T-helper 1 cell (primary cell): ENCODE measurements at places on chromosomes 16 and 17.

GRCh38 chr17:80786470-80786869, 205.2 kb upstream of the CHMP6 start:
- DNase-seq, result no peak

- DNase-seq, result no peak
Measured at GRCh38 chr17:55931446-55931845, 180.6 kb downstream of the PCTP start.

GRCh38 chr16:85715169-85716021, 26.6 kb upstream of the GINS2 start:
- DNase-seq, result no peak

- DNase-seq, result no peak
Measured at GRCh38 chr17:81254955-81255717, 16.0 kb downstream of the NDUFAF8 start.

GRCh38 chr16:88703486-88704309, 2.5 kb downstream of the RNF166 start:
- peak; percentile 51 for DNase-seq

DNA sequence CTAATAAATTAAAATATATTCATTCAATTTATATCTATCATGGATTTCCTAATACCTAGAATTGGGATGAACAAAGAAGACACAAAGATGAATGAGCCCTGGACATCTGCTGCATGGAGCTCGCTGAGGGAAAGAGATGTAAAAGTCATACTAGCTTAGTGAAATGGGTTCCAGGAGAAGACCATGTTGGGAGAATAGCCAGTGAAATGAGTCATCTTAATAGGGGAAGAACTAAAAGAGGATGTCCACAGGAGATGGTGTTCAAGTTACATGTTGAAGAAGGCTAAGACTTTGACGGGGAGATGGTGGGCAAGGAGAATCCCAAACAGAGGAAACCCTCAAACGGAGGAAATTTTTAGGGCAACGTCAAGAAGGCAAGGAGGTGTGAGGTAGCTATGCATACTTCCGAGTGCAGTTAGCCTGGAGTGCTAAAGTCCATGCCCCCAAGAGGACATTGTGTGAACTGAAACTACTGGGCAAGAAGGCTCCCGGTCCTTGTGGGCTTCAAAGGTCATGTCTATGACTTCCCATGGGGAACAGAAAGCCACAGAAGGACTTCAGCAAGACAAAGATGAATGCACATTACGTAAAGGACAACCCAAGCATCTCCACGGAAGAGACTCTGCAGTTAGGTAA, 220.5 kb upstream of the CDH11 start:
- DNase-seq, result no peak

DNA sequence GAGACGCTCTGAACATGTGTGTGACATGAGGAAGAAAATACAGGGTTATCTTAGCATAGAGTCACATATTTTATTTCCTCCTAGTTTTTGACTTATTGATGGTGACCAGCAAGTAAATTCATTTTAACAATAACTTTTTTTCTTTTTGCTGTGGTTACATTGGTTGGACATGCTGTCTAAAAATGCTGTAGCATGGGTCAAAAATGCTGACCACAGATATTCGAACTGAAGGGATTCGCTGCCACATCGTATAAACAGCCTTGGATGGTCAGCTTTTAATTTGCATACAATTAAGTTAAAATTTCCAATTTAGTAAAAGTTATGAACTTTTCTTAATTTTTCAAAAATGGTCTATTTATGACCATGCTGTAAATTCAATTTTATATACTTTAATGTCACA, 30.5 kb downstream of the RPGRIP1L start:
- DNase-seq, result no peak

DNA sequence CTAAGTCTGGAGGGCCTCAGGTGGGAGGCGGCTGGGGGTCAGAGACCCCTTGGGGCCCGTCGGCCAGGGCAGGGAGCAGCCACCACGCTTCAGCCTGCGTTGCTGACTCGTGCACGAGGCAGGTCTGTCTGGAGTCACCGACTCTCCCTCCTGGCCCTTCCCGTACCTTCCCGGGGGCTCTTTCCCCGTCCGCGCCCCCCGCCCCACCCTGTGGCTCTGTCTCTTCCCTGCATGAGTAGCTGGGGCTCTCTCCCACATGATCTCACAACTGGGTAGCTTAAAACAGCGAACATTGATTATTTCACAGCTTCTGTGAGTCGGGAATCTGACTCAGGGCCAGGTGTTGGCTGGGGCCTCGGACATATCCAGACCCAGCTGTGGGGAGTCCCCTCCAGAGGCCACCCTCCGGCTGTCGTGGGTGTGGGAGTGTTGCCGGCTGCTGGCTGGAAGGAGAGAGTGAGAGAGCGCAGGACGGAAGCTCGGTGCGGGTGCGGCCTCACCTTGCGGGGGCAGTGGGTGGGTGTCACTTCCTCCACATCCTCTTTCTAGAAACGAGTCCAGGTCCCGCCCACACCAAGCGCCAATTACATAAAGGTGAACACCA, 17.3 kb downstream of the BAHCC1 start:
- no peak for DNase-seq

GRCh38 chr17:4518901-4519300, 20.2 kb downstream of the SPNS2 start:
- DNase-seq, result no peak

GRCh38 chr17:59234631-59235030, 14.3 kb downstream of the GDPD1 start:
- DNase-seq, result no peak

DNA sequence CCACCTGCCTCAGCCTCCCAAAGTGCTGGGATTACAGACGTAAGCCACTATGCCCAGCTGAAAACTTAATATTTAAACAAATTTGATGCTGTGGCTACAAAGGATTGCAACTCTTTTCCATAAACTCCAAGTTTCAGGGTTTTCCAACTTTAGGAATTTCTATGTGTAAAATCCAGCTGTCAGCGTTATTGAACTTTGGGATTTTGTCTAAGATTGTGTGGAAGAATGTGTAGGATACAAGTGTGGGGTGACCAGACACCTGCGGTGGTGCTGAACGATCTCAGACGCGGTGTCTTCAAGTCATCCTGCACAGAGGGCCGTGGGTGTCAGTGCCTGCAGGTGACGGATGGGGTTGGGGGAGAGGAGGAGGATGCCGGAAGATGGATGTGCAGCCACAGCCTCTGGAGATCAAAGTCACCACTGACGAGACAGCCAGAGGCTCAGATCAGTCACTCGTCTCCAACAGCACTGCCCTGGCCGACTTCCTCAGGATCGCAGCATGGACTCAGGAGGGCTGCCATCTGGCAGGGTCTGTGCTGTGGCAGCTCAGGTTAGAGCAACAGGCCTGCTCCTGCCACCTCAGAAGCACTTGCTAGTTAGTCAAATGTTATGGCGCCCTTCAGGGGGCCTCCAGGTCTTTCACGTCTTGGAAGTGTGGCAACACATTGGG, 13.0 kb downstream of the ACSF3 start:
- DNase-seq, result no peak

DNA sequence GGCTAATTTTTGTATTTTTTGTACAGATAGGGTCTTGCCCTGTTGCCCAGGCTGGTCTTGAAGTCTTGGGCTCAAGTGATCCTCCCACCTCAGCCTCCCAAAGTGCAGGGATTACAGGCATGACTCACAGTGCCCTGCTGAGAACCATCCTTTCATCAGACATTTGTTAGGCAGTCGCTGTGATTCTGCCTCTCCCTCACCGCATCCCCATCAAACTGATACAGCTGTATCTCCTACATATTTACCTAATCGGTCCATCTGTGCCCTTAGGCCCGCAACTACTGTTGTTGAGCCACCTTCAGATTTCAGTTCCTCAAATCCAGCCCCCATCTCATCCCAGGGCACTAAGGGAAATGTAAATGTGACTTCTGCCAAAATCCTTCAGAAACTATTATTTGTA, 2.0 kb upstream of the SLC43A2 start:
- no peak for DNase-seq

- DNase-seq, result no peak
Measured at GRCh38 chr16:17511340-17511739, 40.6 kb upstream of the XYLT1 start.

DNA sequence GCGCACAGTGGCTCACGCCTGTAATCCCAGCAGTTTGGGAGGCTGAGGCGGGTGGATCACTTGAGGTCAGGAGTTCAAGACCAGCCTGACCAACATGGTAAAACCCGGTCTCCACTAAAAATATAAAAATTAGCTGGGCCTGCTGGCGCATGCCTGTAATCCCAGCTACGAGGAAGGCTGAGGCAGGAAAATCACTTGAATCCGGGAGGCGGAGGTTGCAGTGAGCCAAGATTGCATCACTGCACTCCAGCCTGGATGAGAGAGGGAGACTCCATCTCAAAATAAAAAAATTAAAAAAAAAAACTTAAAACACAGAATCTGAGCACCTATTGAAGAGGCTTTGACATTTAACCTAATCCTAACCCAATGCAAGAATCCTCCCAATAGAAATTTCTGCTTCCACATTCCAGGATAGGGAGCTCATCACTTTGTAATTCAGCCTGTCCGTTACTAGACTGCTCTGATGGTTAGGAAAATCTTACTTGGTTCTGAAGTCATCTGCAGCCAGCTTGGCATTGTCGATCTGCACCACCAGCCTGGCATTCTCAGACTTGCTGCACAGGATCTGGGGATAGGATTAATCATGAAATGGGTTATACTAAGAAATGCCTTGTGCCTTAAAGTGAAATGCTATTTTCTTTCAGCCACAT, 2.1 kb downstream of the KRT33B start:
- DNase-seq, result no peak

DNA sequence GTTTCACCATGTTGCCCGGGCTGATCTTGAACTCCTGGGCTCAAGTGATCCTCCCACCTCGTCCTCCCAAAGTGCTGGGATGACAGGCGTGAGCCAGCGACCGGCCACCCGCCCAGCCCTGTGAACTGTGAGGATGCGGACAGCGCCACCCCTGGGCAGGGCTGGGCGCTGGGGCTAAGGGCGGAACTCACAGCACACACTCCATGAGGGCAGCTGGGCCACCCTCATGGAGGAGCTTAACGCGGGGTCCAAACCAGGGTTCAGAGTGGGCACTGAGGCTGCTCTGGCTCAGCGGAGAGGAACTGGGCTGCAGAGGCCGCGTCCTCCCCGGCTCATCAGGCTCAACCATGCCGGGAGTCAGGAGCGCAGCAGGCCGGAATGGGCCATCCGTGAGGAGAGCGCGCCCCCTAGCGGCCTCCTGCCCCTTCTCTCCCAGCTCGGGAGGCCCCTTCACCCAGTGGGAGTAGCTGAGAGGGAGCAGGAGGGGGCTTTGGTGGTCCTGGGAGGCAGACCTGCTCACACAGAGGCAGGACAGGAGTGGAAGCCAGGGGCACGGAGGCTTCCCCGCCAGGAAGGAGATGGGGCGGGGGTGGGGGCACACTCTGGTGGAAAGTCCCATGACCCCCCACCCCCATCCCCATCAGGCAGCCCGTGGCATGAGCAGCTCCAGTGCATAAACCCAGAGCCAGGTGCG, 13.8 kb downstream of the CORO7 start:
- peak; percentile 46 for DNase-seq

DNA sequence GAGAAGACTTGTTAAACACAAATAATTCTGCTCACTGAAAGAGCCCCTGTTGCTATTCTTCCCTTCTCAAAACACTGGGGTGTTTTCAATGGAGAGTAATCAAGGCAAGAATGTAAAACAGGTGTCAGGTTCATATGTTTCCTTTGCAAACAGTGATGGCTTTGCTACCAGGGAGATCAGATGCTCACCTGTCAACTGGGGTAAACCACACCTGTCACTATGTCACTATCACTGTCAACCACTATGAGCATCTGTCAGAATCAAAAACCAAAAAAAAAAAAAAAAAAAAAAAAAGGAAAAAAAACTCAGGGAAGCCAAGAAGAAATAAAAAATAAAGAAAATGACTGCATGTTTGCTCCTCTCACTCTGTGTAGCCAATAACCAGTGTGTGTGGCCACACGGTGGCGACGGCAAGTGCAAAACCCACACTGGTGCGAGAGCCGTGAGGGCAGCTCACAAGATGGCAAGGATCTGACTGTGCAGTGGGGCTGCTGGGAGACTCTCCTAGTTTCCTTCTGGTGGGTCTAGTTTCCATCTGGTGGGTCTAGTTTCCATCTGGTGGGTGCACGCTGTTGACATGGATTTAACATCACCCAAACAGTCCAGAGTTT, 22.7 kb downstream of the USP22 start:
- DNase-seq, result peak; percentile 28

GRCh38 chr17:40551091-40551878, 14.0 kb downstream of the CCR7 start:
- no peak for DNase-seq

- no peak for DNase-seq
Measured at GRCh38 chr17:20008242-20009051, 712 bp upstream of the SPECC1 start.

GRCh38 chr17:74569020-74570003, 2.0 kb upstream of the CD300H start:
- no peak for DNase-seq

- DNase-seq, result no peak
Measured at GRCh38 chr17:50861822-50862528, 4.2 kb downstream of the TOB1 start.

GRCh38 chr16:8963821-8964441, at the start of gene USP7:
TSS of gene USP7 (minus strand) at chr16:8963906. CDS start at chr16:8963285, 621 bp downstream.
- peak; percentile 81 for DNase-seq

- DNase-seq, result no peak
Measured at GRCh38 chr17:7107012-7107754, 7.4 kb downstream of the ASGR2 start.

DNA sequence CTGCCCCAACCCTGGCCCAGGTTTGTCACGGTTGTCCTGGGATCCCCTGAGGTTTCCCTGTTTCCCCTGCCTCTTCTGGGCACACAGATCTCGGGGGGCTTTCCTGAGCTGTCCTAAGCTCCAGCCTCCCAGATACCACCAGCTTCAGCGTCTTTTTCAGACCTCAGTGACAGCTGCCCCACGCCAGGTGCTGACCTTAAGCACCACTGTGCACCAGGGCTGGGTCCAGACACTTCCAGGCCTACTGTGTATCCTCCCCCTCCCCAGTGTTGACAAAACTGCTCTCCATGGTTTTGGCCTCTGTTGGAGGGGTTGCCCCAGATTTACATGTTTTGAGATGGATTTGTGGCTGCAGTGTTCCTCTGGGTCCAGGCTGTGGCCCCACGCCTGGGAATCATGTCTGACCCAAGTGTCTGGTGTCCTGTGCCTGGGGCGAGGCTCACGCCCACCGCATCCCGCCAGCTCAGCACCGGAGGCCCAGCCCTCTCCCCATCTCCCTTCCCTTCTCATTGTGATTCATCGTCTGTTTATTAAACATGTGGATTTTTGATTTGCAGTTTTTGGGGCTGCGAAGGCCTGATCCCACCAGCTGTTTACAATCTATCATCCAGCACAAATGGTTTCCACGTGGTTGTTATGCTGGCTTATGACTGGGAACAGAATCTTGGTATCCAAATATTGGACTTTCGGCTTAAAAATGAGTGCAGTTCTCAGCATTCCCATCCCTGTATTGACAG, 82.1 kb downstream of the METRNL start:
- no peak for DNase-seq

- no peak for DNase-seq
Measured at GRCh38 chr16:49932946-49933345, 77.0 kb upstream of the ZNF423 start.

- no peak for DNase-seq
Measured at GRCh38 chr17:31688701-31689100, 170.3 kb downstream of the COPRS start.

GRCh38 chr17:82346342-82347300, 12.4 kb upstream of the TEX19 start:
- DNase-seq, result no peak
